ENCODE measurements at places on chromosomes 5 and 9.

- no peak for DNase-seq
Measured at GRCh38 chr9:92008041-92008440, 58.0 kb upstream of the ROR2 start.

GRCh38 chr9:15640121-15640520, 87.3 kb downstream of the CCDC171 start:
- no peak for DNase-seq

DNA sequence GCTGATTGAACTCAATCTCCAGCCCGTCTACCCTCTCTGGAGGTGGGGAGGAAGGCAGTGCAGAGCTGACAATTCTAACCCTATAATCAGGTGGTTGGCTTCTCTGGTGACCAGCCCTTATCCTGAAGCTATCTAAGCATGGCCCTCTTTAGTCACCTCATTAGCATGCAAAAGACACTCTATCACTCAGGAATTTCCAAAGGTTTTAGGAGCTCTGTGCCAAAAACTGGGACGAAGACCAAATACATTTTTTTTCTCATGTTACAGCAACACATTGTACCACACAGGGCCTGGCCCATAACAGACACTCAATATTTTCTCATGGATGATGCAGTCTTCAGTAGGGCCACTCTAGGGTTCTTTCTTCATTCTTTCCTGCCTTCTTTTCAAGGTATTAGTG, 118.8 kb upstream of the VLDLR start:
- DNase-seq: no peak

GRCh38 chr9:134374301-134375010, 48.2 kb downstream of the RXRA start:
- no peak for DNase-seq

GRCh38 chr9:91315191-91315590, 46.5 kb downstream of the AUH start:
- DNase-seq: no peak

GRCh38 chr5:59279979-59280378, 613.5 kb downstream of the PDE4D start:
- DNase-seq: no peak

GRCh38 chr9:19788614-19789271, at the start of gene SLC24A2:
Gene SLC24A2 (minus strand): TSS chr9:19789037.
- DNase-seq: no peak

GRCh38 chr9:36560771-36561170, 11.9 kb upstream of the MELK start:
- no peak for DNase-seq

DNA sequence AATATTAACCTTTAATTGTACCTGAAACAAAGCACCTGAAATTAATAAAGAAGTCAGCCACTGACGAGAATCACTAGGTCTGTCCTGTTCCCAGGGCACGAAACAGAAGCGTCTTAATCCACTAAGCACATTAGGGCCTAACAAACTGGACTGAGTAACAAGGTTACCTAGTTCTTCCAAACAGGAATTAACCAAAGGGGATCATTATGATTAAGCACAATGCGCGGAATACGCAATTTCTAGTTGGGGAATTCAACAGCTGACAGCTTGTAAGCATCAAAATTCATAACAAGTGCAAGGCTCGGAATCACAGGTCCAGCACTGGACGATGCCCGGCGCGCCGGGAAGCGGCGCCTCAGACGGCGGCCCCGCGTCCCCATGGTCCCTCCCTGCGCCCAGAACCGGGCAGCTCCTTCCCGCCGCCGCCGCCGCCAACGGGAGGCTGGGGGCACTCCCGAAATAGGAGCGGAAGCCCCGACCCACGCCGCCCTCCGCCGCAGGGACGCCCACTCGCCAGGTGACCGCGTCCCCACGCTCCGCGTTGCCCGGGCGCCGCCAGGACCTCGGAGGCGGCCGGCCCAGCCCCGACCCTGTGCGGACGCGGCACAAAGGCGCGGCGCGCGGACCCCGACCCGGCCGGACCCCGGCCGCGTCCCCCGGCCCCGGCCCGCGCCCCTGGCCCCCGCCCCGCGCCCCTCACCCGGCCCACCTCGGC, 898 bp downstream of the CAMSAP1 start:
- no peak for DNase-seq

DNA sequence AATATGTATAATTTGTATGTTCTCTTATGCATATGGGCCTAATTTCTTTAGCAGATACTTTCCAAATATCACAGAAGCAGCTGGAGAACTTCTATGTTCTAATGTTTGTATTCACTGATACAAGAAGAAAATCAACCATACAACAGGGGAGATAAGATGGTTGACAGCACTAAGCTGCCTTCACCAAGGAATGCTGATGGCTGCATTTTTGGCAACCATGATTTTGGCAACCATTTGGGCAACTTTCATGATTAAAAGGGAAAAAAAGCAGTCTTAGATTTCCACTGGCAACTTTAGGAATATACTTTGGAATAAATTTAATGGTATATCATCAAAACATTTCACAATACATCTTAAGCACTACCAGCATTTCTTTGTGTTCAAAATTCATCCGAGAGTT, 740.3 kb upstream of the CDH6 start:
- no peak for DNase-seq

GRCh38 chr5:7897014-7897600, 28.2 kb downstream of the MTRR start:
- no peak for DNase-seq

GRCh38 chr5:39466846-39467245, 42.1 kb upstream of the DAB2 start:
- no peak for DNase-seq

DNA sequence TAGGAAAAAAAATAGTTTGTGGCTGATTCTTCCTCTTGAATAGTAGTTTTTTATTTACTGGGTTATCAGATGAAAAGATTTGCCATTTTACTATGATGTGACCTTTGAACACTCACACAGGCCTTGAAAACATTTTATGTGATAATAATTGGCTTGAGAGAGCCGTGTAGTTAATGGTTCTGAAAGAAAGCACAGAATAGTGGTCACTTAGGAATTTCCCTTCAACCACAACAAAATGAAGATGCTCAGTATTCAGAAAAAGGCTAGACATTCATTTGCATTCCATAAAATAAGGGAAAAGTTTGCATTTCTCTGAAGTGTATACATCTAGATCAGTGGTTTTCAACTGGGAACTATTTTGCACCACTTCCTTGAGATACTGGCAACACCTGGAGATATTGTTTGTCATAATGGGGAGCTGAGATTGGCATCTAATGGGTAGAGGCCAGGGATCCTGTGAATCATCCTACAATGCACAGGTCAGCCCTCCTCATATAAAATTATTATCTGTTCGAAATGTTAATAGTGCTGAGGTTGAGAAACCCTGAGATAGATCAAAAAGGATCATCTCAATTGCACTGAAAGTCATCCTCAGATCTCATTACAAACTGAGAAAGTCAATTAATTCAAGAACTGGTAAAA, 446.4 kb upstream of the CCNG1 start:
- DNase-seq: no peak

GRCh38 chr5:34496260-34496691, 159.9 kb upstream of the RAI14 start:
- DNase-seq: no peak

DNA sequence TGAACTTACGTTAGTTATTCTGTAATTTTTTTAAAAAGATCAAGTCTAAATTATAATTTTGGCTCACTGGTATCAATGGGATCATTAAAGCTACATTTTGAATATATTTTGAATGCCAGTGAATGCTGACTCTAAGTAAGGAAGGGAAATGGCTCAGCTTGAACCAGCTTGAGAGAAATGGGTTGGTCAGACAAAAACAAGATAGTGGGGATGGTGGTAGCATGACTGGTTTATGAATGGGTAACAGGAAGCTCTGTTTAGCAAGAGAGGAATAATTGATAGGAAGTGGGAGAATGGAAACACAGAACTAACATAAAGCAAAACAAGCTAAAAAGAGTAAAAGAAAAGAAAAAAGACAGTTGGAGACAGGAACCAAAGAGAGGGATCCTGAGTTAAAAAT, 220.2 kb downstream of the ADAMTS6 start:
- no peak for DNase-seq

DNA sequence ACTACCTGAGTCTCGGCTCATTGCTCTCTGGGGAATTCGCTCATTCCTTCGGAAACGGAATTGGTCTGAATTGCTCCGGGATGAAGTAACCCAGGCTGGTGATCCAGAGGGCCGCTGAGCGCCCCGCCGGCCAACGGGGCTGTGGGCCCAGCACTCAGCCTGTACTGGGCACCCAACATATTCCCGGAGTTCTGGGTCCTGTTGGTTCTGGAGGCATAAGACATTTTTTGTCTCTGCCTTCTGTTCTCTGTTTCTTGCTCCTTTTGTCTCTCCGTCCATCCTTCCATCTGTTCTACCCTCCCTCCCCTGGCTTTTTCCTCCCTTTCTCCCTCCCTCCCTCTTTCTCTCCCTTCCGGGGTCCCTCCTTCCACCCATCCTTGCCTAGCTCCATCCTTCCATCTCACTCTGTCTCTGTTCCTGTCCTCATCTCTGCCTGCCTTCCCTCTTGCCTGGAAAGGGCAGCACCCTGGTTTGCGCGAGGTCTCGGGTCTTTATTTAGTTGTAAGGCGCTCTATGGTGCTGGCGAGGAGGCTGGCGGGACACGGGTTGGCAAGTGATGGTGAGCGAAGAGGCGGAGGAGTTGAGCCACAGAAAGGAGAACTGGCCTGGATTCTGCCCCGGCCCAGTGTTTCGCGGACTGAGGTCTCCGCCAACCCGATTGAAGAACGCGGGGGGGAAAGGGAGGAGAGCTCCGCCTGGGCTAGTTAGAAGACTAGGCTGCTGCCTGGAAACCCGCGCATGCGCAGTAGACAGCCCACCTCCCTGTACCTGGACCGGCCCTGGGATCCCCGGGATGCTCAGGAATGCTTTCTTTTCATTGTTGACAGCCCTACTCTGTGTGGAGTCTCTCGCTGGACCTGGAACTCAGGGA, 1468.0 kb downstream of the FOXD4L5 start:
- no peak for DNase-seq

GRCh38 chr5:37836592-37837413, 3.0 kb downstream of the GDNF start:
- DNase-seq: no peak

DNA sequence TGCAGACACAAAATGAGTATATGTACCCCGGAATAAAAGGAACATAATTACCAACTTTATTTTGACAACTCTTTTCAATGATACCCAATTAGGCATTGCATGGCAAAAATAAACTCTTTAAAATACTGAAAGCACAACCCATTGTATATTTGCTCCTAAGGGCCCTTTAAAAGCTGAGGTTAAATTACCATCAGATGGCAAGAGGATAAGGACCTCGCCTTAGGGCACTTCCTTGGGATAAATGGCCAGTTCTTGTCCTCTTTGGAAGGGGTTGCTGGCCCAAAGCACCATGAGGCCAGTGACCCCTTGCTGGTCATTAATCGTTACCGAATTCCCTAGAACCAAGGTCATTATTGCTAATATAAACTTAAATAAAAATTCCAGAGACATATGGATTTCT, 46.0 kb downstream of the EBF1 start:
- DNase-seq: no peak

GRCh38 chr5:114184006-114184405, 177.9 kb upstream of the KCNN2 start:
- no peak for DNase-seq

GRCh38 chr9:99181621-99182020, 40.1 kb downstream of the ALG2 start:
- DNase-seq: no peak

GRCh38 chr5:165859251-165859650, 2353.8 kb downstream of the MAT2B start:
- no peak for DNase-seq

DNA sequence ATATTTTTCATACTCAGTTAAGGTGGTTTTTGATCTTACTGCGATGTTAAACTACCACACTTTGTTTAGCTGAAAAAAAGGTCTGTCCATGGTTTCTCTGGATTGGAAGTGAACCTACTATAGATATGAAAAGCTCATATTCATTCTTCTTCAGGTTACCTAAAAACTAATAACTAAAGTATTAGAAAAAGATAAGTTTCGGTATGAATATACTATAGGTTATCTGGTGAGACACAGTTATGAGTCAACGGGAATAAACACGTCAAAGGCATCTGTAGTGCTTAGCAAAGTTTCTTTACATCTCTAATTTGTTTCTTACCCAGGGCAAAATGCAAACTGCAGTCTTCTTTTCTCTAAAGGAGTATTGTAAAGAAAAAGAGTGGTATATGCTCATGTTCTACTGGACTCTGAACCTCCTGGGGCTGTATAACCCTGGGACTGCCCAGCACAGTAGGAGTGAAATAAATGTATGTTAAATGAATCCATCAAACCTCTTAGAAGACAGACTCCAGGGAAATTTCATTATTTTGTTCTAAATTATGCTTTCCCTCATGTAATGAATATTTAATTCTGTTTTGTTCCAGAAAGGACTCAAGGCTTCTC, 521.9 kb downstream of the PDE4D start:
- no peak for DNase-seq

DNA sequence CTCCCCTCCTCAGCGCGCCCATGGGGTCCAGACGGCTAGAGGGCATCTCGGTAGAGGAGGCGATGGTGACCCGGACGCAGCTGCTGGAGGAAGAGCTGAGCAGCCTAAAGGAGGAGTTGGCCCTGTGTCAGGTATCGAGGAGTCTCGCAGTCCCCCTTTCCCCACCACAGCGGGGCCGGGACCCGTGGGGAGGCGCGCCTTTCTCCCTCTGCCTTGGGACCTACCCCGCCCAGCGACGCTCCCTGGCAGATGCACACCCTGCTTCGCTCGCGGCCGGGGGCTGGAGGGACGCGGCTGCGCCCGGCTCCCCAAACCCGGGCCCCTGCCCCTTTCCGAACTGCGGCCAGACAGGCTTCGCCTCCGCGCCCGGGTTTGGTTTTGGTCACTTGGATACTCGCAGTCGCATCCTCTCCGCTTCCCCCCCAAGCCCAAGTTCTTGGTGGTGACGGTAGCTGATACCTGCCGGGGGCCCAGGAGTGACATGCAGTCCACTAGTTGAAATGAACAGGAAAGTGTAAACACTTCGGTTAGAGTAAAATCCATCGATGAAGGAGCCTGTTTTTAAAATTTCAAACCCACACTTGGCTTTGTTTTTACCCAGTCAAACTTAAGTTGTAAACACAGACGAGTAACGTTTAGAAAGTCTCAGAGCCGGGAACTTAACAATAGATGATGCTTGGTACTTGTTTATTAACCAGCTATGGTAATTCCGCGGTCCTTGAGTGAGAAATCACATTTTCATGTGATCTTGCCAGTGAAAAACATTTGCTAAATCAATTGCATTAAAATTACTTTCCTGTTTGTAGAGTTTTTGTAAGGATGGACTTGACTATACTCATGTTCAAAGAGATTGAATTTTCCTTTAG, 688 bp downstream of the CNTLN start:
- DNase-seq: no peak

GRCh38 chr5:112684121-112684520, 53.6 kb upstream of the APC start:
- DNase-seq: no peak

DNA sequence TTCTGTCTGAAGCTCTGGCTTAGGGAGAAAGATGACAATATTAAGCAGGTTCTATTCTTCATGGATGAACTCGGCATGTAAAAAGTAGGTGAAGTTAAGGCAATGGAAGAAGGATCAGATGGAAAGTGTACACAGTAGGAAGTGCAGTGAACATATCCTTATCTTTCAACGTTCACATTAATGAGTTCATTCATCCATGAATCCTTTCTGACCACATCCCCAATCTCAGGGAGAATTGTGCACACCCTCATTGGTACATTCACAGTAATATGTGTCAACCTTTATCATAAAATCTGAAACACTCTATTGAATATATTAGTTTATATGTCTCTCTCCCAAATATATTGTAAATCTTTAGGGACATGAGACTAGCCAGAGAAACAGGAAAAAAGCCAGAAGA, 5.5 kb downstream of the GIN1 start:
- DNase-seq: no peak
